ENCODE measurements at places on chromosomes 12 and 14.

DNA sequence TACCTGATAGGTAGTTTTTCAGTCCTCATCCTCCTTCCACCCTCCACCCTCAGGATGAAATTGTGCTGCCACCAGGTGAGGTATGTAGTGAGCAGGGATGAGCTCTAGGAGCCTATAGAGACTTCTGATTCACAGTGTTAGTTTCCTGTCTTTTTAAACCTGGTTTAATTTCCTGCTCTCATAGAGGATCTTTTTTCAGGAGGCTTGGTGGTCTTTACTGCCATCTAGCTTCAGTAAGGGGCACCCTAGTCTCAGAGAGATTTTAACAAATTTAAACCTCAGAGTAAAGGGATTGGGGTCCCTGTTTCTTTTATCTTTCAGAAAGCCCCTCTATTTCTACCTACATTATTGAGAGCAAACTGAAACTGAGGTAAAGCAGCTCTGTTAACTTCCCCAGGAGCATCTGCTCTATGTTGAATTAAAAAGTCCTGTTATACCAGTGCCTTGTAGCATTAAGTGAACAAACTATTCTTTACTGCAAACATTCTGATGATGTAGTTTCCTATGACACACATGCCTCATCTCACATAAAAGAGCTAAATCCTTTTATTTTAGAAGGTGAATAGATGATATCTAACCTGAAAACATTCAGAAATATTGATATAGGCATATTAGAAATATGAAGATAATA, 172.2 kb upstream of the DDHD1 start:
- DNase-seq = peak; percentile 15

GRCh38 chr12:52238207-52238840, 5.3 kb downstream of the KRT7 start:
- DNase-seq = no peak

DNA sequence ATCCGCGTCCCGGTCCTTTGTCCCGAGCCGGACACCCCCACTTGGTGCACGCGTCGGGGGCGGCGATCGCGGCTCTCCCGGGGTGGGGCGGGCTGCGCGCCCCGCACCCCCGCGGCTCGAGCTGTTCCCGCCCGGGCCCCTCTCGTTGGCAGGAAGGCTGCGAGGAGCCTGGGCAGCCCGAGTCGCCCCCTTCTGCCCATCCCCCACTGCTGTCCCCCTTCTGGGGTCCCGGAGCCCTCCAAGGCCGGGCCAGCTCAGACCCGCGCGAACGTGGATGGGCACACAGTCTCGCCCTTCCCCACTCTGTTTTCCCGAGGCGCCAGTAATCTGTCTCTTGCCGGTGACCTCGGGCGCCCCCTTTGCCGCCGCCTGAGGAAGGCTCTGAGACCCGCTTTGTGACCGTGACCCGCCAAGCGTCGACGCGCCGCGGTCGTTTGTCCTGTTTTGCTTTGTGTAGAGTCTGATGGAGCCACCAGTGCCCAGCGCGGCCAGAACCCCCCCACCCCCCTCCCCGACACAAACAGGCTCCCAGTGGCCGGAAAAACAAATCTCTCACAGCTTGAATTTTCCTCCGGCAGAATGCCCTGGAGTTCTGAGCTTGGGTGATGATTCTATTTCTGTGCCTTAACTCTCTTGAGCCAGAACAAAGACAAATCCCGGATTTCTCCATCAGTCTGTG, 610 bp downstream of the C14orf132 start:
- DNase-seq = peak; percentile 48

DNA sequence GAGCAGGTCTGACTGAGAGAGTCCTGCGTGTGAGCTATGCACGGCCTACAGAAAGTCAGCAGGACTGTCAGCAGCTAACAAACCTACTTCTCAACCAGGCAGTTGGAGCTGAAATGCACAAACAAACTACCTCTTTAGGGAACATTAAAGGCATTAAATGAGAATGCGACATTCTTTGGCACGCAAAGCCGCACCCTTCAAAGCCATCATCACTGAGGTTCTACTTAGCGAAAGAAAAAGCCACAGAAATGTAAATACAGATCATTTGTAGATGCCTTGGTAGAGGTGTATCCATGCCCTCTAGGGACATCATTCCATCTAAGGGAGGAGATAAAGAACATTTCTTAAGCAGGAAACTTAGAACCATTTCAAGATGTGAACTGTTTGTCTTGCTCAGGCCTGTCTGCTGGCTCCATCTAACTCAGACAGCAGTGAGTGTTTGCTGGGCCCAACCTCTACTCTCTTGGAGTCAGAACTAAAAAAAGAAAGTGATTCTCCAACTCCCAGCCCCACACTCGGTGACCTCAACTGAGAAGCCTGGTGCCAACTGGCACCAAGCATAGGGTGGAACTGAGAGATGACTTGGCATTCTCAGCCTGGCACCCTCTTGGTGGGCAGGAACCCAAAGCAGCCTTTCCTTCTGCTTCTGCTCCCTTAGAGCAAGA, 63.5 kb upstream of the MBIP start:
- DNase-seq = no peak

DNA sequence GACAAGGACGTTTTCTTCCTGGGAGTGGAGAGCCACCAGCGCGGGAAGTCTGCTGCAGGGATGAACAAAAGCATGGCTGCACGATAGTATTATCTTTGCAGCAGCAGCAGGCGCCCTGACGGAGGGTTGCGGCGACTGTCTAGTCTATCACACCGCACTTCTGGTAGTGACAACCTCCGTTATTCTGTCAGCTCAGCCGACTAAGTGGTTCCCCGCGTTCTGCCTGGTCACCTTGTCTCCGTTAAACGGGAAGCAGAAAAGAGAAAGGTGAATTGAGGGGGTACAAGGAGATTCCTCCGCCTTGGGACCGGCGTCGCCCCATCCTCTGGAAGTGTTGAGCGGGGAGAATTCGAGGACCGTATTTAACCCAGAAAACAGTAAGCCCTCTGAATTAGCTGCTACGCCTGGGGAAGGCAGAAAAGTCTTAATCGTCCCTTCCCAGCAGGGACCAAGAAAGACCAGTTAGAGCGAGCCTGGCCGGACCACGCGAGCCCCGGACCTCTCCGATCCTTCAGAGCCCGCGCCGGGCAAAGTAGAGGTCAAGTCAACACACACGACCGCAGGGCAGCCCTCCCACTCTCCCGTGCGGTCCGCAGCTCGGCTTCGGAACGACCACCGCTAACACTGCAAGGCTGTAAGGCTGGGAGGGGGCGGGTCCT, 536 bp upstream of the DAAM1 start:
- DNase-seq = peak; percentile 70

DNA sequence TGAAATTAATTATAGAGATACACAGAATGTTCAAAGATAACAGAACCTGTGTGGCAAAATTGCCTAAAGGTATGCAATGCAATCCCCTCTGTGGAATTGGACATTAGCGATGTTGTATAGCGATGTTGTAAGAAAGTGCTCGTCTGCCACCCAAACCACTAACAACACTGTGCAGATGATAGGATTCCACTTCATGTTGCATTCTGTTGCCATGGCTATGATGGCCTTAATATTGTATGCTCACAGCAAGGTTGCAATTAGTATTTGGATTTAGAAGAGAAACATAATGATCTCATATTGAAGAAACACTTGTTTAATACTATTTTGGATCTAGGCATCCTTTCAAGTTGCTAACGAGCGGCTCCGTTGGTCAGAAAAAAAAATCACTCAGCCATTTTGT, 260.3 kb downstream of the BCAT1 start:
- no peak for DNase-seq

DNA sequence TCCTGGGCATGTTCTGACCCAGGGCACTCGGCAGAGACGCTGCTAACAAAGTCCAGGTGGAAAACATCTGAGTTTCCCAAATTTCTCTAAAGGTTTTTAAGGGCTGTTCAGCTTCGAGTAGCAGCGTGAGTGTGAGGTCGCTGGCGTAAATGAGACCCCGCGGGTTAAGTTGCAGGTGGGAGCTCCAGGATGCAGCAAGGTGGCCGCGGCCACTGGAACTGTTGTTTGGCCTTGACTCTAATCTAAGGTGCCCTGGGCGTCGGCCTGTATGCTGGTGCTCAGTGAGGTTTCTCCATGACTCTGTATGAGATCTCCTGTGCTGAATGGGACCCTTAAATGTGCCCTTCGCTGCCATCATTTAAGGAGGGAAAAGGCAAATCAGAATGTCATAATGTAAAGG, 50.7 kb downstream of the ELK3 start:
- no peak for DNase-seq

DNA sequence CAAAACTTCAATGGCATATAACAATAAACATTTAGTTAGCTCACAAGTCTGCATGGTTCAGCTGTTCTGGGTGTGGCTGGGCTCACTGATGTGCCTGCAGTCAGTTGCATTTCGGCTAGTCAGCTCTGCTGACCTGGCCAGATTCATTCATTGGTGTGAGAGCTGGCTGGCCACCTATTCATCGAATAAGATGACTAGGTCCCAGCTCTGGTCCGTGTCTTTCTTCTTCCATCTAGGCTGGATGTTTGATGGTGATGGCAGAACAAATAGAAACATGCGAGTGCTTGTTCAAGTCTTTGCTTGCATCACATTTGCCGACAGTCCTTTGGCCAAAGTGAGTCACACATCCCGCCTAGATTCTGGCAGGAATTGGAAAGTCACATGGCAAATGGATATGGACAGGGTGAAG, 203.3 kb upstream of the CRY1 start:
- DNase-seq = no peak

DNA sequence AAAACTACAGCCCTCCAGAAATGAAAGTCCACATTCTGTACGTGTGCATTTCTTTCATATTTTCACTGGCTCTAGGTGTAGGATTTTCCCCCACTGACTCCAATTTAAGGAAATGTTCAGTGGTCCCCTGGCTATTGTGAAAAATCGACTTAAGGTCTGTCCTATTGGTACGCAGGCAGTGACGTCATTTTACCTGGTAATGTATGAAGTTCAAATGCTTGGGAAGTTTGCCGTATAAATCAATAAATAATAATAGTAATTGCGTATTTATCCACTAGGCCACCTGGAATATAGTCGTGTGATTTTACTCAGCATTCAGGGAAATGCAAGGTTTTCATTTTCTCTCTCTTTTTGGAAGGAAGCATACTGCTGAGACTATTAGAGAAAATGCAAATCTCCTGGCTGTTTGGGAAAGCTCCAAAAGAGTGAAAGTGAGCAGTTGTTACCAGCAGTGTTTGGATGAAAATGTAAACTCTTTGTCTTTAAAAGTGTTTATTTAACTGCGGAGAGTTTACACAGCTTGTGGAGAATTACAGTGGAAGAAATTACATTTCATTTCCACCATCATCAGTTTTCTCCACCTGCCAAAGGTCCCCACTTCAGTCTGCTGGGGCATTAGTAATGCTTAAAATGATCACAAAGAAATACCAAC, 107.0 kb downstream of the EXOC5 start:
- DNase-seq = no peak

GRCh38 chr12:124024776-124025175, 51.8 kb downstream of the ZNF664 start:
- no peak for DNase-seq

GRCh38 chr14:31993521-31993951, 83.6 kb upstream of the ARHGAP5 start:
- DNase-seq = no peak

GRCh38 chr12:91056488-91056887, 1.3 kb downstream of the KERA start:
- no peak for DNase-seq

DNA sequence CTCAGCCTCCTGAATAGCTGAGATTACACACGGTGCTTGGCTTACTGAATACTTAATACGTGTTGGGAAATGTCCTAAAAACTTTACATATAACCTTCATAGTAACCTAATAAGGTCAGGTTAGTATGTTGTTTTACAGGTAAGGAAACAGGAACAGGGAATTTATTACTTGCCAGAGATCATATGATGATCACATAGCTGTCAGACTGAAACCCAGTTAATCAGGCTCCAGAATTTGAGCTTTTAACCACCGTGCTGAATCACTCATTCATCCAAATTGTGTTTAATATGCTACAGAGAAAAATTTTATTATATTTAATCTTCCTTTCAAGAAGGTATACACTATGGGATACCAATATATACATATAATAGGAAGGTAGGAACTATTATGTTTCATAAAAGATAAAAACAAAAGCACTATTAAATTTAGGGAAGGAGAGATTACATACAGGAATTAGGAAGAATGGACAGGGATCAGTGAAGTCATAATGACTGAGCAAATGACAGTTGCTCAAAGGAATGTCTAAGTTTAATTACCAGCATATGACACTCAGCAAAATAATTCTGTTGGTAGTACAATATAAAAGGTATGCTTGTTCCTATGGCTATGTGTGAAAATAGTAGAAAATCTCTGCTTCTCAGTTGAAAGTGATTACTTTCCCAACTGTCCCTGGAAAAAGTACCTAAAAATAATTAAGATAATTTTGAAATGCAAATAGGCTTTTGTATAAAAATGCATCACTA, 59.3 kb downstream of the HEATR5A start:
- no peak for DNase-seq

- DNase-seq = no peak
Measured at GRCh38 chr12:45768194-45768593, 38.7 kb downstream of the ARID2 start.

GRCh38 chr12:66598079-66598478, 80.8 kb downstream of the GRIP1 start:
- DNase-seq = no peak

GRCh38 chr14:103151270-103151945, 28.1 kb downstream of the TNFAIP2 start:
- DNase-seq = no peak

- DNase-seq = no peak
Measured at GRCh38 chr14:81170829-81171195, 49.9 kb downstream of the GTF2A1 start.

- DNase-seq = no peak
Measured at GRCh38 chr14:56959121-56959520, 148.8 kb upstream of the OTX2 start.

- DNase-seq = no peak
Measured at GRCh38 chr14:103130017-103130764, 6.9 kb downstream of the TNFAIP2 start.

GRCh38 chr12:49050507-49051372, 9.9 kb downstream of the KMT2D start:
- DNase-seq = no peak

- no peak for DNase-seq
Measured at GRCh38 chr12:14699923-14700322, 3.5 kb upstream of the GUCY2C start.

- no peak for DNase-seq
Measured at GRCh38 chr12:1769809-1770494, 50.4 kb upstream of the LRTM2 start.

- DNase-seq = no peak
Measured at GRCh38 chr14:25003537-25003936, 46.4 kb downstream of the STXBP6 start.

DNA sequence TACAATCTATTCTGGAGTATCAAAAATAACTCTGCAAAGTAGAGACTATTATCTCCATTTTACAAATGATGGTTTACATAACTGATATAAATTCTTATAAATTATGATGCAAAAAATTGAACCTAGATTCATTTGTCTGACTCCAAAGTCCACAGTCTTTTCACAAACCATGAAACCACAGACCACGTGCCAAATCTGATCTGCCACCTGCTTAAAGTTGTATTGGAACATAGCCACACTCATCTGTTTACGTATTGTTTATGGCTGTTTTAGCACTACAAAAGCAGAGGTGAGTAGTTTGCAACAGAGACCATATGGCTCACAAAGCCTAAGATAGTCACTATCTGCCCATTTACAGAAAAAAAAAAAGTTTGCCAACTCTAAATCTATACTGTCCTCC, 105.3 kb downstream of the KCNH5 start:
- DNase-seq = no peak

- DNase-seq = peak; percentile 93
Measured at GRCh38 chr12:65740873-65741600, 83.2 kb upstream of the HMGA2 start.

GRCh38 chr14:103724116-103724515, 8.5 kb downstream of the ZFYVE21 start:
- no peak for DNase-seq
